ENCODE measurements at places on chromosomes 5 and 9.

DNA sequence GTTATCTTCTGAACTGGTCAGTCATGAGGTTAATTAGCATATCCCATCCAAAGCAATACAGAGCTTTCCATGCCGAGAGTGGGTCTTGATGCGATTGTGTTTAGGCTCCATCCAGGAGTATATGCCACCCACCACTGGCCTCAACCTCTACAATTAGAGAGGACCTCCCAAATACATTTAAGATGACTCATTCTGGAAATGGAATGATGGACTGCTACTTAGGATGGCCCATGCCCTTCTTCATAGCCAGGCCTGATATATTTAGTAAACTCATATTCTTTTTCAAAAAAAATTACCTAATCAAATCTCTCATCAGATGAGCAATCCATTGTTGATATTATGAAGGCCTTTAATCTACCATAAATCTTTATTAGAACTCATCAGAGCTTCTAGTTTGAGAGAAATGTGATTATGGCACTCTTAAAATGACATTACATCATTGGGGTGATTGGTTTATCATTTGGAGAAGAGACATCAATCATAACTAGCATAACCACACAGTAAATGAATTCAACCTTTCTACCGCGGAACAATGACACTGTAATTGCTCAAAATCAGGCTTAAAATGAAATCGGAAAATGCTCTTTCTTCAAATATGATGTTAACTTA, 414.2 kb upstream of the WWC1 start:
- DNase-seq: no peak

DNA sequence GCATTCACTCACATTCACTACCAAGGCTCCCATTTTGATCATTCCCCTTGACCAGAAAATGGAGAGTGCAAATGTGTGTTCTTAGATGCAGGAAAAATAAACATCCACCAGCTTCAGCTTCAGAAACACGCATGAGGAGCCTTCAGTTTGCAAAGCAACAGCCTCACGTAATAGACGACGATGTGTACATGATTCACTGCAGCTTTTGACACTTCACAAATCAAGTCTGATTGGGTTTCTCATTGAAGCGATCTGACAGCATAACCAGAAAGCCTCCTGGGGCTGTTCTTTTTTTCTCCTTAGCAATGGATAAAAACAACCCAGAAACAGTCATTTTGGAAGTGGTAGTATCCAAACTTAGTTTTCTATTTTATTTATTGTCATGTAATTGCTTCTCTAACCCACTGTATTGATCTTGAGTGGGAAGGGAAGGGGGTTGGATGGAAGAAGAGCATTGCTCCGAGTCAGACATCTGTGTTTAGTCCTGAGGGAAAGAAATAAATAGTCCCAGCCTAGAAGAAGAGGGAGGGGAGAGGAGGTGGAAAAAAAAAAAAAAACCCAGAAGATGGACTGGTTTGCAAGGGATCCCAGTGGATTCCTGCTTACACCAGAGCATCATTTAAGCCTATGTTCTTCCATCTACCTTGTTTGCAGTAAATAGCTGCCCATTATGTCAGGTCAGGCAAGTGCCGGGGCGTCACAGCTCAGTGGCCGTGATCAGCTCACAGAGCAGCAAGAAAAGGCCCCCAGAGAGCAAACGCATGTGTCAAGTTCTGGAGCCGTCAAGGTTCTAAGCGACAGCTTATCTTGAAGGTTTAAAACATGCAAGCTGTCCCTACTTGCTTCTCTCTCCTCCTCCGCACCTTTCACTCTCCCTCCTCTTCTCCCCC, 190.2 kb upstream of the SNX2 start:
- no peak for DNase-seq

GRCh38 chr5:168327451-168327850, 36.0 kb downstream of the WWC1 start:
- no peak for DNase-seq

DNA sequence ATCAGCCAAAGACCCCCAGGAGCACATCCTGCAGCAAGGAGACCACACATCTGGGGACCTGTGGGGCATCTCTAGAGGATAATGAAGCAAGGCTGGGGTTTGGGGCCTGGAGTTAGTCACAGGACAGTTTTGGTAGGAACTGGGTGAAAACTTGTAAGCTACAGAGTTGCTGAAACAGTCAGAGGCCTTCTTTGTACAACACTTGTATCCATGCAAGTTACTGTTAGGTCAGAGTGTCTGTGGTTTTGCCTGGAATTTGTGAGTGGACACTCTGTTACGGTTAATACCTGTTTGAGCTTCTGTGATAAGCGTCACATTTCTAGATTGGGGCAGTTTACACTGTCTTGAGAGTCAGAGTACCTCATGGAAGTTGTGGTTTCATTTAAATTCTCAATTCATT, 22.6 kb upstream of the ASPN start:
- no peak for DNase-seq

GRCh38 chr9:99046068-99046467, 58.8 kb upstream of the TGFBR1 start:
- DNase-seq: no peak

GRCh38 chr9:120447959-120448500, 131.9 kb downstream of the CDK5RAP2 start:
- no peak for DNase-seq

DNA sequence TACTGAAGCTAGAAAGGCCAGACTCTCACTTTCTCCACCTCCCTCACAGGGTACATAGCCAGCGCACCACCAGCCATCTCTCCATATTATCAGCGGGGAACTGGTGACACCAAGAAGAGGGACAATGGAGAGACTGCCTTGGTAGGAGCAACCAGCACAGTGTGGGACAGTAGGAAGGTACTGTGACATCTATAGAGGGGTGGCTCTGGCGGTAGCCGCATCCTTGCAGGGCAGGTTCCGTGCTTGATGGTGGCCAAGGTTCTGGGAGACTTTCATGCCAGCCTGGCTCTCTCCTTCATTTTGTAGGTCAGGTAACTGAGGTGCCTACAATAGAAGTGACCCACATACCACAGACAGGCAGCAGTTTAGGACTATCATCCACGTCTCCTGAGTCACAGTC, 65.5 kb upstream of the SMIM23 start:
- no peak for DNase-seq

GRCh38 chr5:17680737-17681136, 46.5 kb downstream of the TAF11L14 start:
- no peak for DNase-seq

DNA sequence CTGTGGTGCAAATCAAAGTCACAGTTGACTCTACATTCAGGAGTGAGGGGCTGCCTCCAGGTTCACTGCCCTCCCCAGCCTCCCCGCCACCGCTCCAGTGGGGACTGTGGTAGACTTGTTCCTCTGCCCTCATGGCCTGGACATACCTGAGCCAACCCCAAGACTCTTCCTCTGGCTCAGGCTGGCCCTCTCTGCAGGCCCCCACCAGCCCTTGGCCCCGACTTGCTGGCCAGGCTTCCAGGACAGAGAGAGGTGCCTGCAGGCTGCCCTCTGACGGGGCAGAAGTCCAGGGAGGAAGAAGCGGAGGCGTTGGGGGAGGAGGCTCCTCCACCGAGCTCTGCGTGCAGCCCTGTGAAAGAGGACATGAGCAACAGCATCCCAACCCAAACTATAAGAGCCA, 2.8 kb upstream of the SARDH start:
- no peak for DNase-seq

GRCh38 chr5:53503562-53504218, 23.3 kb downstream of the FST start:
- DNase-seq: no peak

- DNase-seq: no peak
These were observed 8.8 kb upstream of the SLC6A7 start for GRCh38 chr5:150181027-150181426.

DNA sequence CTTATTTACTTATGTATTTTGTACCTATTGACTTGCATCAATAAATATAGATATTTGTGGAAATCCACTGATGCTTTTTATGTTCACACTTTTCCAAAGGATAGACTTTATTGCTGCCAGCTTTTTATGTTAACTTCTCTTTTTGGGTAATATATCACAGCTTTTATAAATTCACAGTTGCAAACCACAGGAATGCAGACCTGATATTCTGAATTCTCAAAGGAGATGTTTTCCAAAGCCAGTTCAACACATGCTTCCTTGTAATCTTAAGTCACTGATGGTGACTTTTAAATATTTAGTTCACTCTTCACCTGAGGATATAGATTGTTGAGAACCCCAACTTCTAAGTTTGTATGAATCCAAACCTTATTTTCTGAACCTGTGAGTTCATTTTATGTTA, 223.4 kb upstream of the PRR16 start:
- no peak for DNase-seq

DNA sequence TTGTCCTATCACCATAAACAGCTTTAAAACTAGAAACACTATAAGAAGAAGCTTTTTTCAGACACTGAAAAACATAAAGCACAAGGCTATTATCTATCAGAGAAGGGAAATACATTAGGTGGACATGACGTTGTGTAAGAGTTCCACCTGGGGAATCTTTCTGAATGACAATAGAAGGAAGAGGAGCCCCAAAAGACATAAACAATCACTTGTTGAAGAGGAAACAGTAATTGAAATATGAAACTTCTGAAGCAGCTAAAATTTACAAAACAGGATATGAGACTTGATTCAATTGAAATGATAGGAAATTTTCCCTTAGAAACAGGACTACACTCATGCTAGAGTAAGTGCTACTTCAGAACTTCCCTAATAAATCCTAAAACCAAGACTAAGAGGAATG, 933.6 kb downstream of the EFNA5 start:
- no peak for DNase-seq

GRCh38 chr5:80725446-80725845, 70.7 kb upstream of the DHFR start:
- no peak for DNase-seq

GRCh38 chr5:76804266-76804665, 14.6 kb upstream of the F2RL1 start:
- DNase-seq: no peak

DNA sequence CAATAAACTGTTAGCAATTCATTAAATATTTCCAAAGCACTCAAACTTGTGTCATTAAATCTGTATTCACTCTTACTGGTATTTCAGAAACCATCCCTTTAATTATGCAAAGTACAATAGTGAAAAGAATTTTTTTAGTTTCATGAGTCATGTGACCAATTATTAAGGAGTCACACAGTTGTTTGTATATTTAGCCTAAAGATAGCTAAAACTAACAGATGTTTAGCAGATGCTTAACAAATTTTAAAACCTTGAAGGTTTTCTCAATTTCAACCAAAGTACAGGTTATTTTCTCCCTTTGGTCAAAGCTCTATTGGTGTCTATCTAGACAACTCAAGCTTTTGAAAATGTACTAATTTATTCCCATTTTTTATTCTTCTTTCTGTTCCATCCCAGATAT, 44.1 kb downstream of the PJA2 start:
- no peak for DNase-seq

DNA sequence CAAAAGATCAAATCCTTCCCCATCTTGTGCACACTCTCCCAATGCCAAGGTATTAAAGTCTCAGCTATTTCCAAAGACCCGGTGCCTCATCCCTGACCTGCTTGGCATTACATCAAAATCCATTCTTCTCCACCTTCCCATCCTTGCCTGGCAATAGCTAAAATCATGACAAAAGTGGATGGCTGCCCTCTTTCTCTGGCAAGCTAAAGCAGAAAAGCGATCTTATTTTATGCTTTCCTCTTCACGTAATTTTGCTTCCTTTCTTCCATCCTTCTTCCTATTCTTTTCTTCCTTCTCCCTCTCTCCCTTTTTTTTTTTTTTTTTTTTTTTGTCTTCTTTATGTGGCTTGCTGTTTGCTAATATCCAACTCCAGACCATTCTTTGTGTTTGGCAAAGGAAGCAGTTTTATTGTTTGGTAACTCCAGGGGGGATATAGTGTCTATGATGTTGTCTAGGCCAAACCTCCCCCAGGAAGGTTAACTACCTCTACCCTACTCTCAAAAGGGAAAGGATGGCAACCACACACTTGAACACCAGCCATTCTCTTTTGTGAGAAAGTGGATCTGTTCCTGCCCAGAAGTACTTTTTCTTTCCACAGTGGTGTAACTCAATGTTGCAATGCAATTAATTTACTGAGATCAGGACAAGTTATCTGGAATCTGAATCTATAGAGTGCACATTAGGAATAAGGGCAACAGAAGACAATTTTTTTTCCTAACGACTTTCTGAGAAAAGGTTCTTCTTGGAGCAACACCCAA, 120.9 kb upstream of the TMEM161B start:
- DNase-seq: no peak

- DNase-seq: no peak
These were observed 81.0 kb downstream of the ADAMTS2 start for GRCh38 chr5:179264053-179264782.

DNA sequence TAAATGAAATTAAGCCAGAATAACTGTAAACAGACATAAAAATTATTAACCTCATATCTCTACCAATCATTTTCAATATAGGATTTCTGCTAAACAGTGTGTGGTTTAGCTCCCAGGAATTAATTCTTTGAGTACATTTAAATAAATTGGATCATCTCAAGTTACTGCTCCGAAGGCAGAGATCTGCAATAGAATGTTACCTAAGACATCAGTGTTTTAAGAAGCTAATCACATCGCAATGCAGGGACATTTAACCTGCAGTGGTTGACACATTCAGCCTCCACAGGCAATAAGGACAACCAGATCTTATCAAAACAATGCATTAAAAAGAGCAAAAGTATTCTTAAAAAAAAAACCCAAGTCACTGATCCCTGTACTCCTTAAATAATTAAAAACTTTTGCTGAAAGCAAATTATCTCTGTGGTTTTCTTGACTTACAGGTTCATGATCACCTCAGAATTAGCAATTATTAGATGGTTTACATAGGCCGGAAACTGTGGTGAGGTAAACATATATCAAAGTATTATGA, 45.7 kb downstream of the PRDM6 start:
- no peak for DNase-seq

GRCh38 chr5:116216246-116216645, 131.4 kb downstream of the COMMD10 start:
- DNase-seq: no peak

DNA sequence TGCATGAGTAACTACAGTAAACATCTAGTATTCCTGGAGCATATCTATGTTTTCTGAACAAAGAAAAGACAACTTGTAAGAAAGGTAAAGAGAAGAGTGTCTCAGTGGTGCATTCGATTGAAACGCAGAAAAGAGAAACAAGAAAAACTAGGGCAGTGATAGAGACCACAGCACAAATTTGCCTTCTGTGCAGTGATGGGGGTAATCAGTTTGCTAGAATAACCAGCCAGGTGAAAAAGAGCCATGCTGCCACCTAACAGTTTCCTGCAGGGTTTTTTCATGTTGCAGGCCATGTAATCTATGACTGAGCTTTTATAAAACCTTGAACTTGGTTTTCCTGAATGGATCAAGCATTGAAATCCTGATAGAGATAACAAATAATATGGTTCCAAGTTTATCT, 198.4 kb upstream of the MEF2C start:
- no peak for DNase-seq

- no peak for DNase-seq
These were observed 16.1 kb downstream of the CKMT2 start for GRCh38 chr5:81249240-81249639.

- no peak for DNase-seq
These were observed 30.5 kb downstream of the DNAH5 start for GRCh38 chr5:13913962-13914361.
